ENCODE measurements at places on chromosomes 2 and 18. TPM values are rescaled to one million over a fixed set of nuclear protein-coding genes. Genes with fewer than 3 reads are reported as not detected.

ACMSD gene
- 32.6 TPM for polyA plus RNA-seq

POTEI gene
- polyA plus RNA-seq = 0.17 TPM

CRACDL gene
- 2.6 TPM for polyA plus RNA-seq

WDR43 gene
- 47.0 TPM for polyA plus RNA-seq

MARCHF4 gene
- 0.09 TPM for polyA plus RNA-seq

IL36B gene
- not detected for polyA plus RNA-seq

ABHD1 gene
- 1.6 TPM for polyA plus RNA-seq

CNDP1 gene
- 2.0 TPM for polyA plus RNA-seq

KHK gene
- polyA plus RNA-seq = 42.9 TPM

MFSD6 gene
- polyA plus RNA-seq = 12.5 TPM

VWA3B gene
- polyA plus RNA-seq = 1.1 TPM

DSEL gene
- polyA plus RNA-seq = 23.3 TPM

MGAT4A gene
- polyA plus RNA-seq = 24.7 TPM

MAP3K19 gene
- 0.42 TPM for polyA plus RNA-seq

CEP192 gene
- 47.9 TPM for polyA plus RNA-seq

ERBB4 gene
- 54.7 TPM for polyA plus RNA-seq

RAB6C gene
- 0.44 TPM for polyA plus RNA-seq

PPP1R1C gene
- polyA plus RNA-seq = 2.3 TPM

LIPG gene
- 63.7 TPM for polyA plus RNA-seq

DNAJC5G gene
- 1.4 TPM for polyA plus RNA-seq

OTX1 gene
- 0.03 TPM for polyA plus RNA-seq

TRIM54 gene
- polyA plus RNA-seq = 5.7 TPM

GNAL gene
- 4.0 TPM for polyA plus RNA-seq

REG1B gene
- not detected for polyA plus RNA-seq

INHBB gene
- polyA plus RNA-seq = 0.09 TPM

DNAH6 gene
- 2.6 TPM for polyA plus RNA-seq

HAAO gene
- 33.3 TPM for polyA plus RNA-seq

OSBPL1A gene
- polyA plus RNA-seq = 45.4 TPM

PLCD4 gene
- 9.9 TPM for polyA plus RNA-seq

CDCA7 gene
- polyA plus RNA-seq = 39.8 TPM

TMEM163 gene
- polyA plus RNA-seq = 1.8 TPM

DNAH7 gene
- polyA plus RNA-seq = 8.9 TPM

KCNG2 gene
- polyA plus RNA-seq = 0.45 TPM

CAPN13 gene
- polyA plus RNA-seq = 3.2 TPM

TMEFF2 gene
- 15.6 TPM for polyA plus RNA-seq

DRC1 gene
- 2.5 TPM for polyA plus RNA-seq

VSNL1 gene
- 3.8 TPM for polyA plus RNA-seq

CYBRD1 gene
- 37.4 TPM for polyA plus RNA-seq

ZNF396 gene
- 5.4 TPM for polyA plus RNA-seq

FBLN7 gene
- 14.8 TPM for polyA plus RNA-seq
